Adipocyte (in vitro differentiated cells): ENCODE measurements at places on chromosomes 2 and 18.

DNA sequence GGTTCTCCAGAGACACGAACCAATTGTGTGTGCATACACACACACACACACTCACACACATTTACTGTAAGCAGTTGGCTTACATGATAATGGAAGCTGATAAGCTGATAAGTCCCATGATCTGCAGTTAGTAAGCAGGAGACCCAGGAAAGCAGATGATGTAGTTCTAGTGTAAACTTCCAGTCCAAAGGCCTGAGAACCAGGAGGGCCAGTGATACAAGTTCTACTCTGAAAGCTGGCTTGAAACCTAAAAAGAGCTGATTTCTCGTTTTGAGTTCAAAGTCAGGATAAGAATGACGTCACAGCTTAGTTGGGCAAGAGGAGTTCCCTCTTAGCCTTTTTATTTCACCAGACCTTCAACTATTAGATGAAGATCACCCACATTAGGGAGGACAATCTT lies 558.8 kb upstream of the PIK3C3 start:
- no peak for DNase-seq

DNA sequence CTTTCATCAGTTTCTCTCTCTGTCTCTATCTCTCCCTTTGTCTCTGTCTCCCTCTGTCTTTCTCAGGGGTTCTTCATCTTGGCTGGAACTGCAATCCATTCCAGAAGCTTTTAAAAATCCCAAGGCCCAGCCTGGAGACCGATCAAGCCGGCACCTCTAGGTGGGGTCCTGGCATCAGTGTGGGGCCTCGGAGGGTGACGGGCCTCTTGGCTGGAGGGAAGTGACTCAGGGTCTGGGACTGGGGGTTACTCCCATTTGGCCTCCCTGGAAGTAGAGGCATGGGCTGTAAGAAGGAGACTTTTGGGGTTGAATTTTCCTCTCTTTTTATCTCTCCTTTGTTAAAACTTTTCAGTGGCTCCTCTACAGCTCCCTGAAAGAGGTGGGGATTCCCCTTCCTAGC lies 52.8 kb upstream of the OTOF start:
- DNase-seq, result no peak

DNA sequence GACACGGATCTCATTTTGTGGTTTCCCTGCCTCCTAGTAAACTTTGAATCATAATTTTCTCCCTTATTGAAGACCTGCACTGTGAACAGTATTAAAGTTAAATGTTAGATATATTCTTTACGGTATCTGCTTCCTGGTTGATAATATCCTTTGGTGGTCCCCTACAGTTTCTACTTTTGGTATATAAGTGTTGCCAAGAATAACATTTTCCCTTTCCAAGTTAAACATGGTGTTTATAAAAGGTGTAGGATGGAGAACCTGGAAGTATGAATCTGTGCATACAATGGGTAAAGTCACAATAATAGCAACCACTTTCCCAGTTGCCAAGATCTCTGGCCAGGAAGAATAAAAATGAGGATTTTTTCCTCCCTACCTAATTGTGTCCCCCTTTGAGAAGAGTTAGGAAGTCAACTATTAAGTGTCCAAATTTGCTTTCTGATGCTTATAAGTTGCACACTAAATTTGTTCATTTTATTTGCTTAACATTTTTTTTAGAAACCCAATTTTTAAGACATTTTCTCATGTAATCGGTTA lies 201.0 kb upstream of the STK17B start:
- no peak for DNase-seq

GRCh38 chr2:96835830-96836229 lies 8.0 kb downstream of the ANKRD23 start:
- DNase-seq, result no peak

GRCh38 chr2:62595474-62595873 lies 89.5 kb upstream of the TMEM17 start:
- no peak for DNase-seq

DNA sequence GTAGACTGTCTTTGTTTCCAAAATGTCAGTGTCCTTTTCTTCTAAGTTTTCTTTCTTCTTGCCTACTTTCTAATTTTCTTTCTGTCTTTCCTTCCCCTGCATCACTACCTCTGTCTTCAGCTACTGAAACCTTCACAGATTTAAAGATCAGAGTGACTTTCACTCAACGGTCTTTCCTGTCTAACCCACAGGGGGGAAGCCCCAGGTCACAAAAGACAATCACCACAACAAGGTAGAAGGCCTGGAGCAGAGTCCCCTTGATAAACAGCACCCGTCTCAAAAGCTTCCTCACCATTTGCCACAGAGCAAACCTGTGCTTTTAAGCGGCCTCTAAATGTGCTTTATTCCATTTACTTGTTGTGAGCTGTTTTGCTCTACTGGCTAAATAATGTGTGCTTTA lies 665.4 kb downstream of the BCL11A start:
- DNase-seq, result no peak

- DNase-seq, result no peak
Measured at GRCh38 chr18:10559553-10560451, 34.0 kb downstream of the NAPG start.

DNA sequence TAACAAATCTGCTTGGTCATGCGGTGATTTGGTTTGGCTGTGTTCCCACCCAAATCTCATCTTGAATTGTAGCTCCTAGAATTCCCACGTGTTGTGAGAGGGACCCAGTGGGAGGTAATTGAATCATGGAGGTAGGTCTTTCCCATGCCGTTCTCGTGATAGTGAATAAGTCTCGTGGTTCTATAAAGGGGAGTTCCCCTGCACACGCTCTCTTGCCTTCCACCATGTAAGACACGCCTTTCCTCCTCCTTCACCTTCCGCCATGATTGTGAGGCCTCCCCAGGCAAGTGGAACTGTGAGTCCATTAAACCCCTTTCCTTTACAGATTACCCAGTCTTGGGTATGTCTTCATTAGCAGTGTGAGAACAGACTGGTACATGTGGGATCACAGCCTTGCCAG lies 36.7 kb downstream of the TRABD2A start:
- DNase-seq, result no peak

GRCh38 chr2:117832905-117833613 lies 18.6 kb downstream of the DDX18 start:
- peak; percentile 56 for DNase-seq

- DNase-seq, result no peak
Measured at GRCh38 chr2:20363578-20363977, 12.9 kb upstream of the PUM2 start.

DNA sequence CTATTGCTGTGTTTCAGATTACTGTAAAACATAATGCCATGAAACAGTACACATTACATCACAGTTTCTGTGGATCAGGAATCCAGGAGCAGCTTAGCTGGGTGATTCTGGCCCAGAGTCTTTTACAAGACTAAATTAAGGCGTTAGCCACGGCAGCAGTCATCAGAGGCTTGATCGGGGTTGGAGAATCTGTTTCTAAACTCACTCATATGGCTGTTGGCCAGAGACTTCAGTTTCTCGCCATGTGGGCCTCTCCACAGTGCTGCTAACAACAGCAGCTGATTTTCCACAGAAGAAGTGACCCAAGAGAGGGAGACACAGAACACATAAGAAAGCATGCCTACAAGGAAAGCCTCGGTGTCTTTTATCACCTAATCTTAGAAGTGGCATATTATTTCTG lies 89.2 kb upstream of the MYO3B start:
- DNase-seq, result no peak

DNA sequence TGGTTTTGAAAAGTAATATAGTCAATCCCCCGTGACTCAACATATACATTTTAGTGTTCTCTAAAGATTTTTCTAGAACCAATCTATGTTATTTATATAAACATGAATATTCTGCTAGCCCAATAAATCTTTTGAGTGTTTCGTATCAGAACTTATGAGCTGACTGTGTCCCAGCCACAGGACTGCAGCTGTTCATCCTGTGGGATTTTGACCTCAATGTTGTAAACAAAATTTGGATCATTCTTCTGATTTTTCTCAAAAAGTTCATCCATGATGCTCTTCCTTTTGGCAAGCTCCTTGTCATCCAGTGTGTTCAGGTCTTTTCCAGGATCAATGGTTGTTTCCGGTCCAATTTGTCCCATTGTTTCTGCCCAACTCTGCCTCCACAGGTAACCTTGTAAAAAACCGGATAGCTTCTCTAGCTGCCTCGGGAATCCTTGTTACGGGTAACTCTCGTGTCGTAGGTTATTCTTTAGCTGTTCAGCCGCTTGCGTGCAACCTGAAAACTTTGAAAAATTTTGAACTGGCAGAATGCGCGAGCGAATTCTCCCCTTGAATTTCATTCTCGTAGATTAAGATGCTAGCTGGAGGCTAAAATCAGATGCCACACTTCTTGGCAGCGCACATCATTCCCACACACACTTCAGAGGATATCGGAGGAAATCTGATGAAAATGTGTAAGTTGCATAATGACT lies 195.2 kb downstream of the SH3BP4 start:
- no peak for DNase-seq

- DNase-seq, result no peak
Measured at GRCh38 chr2:156005531-156005930, 327.0 kb downstream of the NR4A2 start.

GRCh38 chr2:51780353-51780752 lies 748.4 kb upstream of the NRXN1 start:
- no peak for DNase-seq

GRCh38 chr2:48362515-48362914 lies 167.4 kb upstream of the STON1 start:
- DNase-seq, result no peak

- DNase-seq, result no peak
Measured at GRCh38 chr2:33489835-33490431, 13.5 kb downstream of the RASGRP3 start.

GRCh38 chr2:109110170-109110569 lies 18.8 kb upstream of the SH3RF3 start:
- DNase-seq, result no peak

- peak; percentile 26 for DNase-seq
Measured at GRCh38 chr2:171327043-171327496, 106.7 kb downstream of the METTL8 start.

- DNase-seq, result no peak
Measured at GRCh38 chr2:163723881-163724280, 11.9 kb downstream of the FIGN start.

- DNase-seq, result no peak
Measured at GRCh38 chr2:112519506-112519905, 22.8 kb upstream of the POLR1B start.

GRCh38 chr2:240983361-240983995 lies 14.9 kb upstream of the SNED1 start:
- DNase-seq, result no peak

DNA sequence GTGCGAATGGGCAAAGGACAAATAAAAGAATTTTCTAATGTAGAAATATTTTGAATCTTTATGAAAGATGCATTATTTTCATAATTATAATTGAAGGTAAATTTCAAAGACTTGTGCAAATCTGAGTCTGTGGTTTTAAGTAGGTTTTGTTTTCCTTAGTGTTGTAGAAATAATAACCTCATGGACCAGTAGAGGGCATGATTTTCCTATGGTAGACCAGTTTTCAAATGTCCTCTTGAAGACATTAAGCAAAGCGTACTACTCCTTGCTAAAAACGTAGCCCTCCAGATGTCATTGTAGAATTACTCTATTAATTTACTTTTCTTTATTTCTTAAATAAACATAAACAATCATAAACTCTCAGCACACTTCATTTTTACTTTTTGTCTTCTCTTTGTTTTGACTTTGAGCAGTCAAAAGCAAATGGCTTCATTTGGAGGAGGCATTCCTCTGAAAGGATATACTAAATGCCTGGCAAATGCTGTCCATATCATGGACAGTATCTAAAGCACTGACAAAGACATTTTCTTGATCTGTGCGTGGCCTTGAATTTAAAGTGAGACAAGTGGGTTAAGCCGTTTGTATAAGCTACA lies 85.8 kb upstream of the FAM237A start:
- DNase-seq, result peak; percentile 48

DNA sequence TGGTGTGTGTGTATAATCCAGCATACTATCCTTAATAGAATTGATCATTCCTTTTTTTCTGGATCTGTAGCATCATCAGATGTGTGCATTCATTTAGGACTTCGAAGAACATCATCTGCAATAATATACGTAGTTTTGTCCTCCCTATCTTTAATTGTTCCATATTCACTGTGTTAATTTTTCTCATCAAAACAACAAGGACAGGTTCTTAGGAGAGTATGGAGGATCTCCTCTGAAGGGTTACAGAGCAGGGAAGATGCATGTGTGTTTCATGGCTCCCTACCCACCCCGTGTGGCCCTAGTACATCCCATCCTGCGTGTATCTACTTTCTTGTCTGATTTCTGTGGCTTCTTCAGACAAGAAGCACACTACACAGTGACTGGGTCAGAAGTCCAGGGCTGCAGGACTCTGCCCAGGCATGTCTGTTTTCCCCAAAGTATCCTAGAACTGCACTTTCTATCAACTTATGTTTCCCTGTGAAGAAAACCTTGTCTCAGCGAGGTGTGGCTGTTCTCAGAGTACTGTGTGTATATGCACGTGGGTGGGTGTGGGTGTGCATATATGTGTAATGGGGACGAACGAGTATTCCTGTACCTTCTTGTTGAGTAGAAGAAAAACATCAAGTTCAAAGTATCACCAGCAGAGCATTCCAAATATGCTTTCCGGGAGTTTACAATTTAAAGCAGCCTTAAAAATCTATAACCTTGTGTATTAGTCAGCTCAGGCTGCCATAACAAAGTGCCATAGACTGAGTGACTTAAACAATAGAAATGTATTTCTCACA lies 220.4 kb upstream of the FOSL2 start:
- DNase-seq, result peak; percentile 35

GRCh38 chr18:23240609-23240930 lies 105.3 kb downstream of the CABLES1 start:
- no peak for DNase-seq

DNA sequence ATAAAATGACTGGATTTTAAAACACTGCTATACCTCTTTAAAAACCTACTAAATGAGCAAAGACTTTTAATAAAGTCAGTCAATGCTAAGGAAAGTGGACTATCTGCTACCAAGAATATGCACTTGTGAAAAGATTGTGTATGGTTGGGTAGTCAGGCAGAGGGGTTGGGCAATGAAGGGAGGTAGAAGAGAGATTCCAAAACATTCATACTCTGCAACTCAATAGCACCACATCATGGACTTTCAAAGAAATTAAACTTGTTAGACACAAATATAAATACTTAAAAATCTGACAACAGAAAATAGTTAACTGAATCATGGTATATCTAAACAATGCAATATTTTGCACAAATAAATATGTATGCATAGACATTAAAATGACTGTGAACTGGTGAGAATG lies 139.9 kb upstream of the MAPRE2 start:
- DNase-seq, result peak; percentile 60

DNA sequence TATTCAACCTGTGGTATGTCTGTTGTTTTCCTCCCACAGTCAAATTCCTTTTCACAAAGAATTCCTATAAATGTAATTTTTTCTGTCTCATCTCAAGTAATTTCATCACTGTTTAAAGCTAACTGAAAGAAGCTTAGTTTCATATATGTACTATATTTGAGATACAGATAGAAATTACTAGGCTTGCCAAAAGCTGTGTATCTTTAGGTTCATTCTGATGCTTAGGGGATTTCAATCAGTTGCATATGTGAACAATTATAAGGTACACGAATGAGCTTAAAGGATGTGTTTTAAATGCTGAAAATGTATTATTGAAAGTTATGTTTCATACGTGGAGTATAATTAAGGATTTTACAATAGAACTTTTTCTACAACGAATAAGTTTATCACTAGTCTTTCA lies 59.2 kb upstream of the DSG1 start:
- no peak for DNase-seq

- no peak for DNase-seq
Measured at GRCh38 chr2:240280621-240281020, 140.2 kb upstream of the OTOS start.

- no peak for DNase-seq
Measured at GRCh38 chr18:74216661-74217110, 68.4 kb downstream of the TIMM21 start.
